ENCODE measurements at places on chromosomes 6 and 20. TPM values are rescaled to one million over a fixed set of nuclear protein-coding genes. Genes with fewer than 3 reads are reported as not detected.

- peak; percentile 24 for DNase-seq
Measured at GRCh38 chr20:16701296-16701695, 28.5 kb upstream of the SNRPB2 start.

DNA sequence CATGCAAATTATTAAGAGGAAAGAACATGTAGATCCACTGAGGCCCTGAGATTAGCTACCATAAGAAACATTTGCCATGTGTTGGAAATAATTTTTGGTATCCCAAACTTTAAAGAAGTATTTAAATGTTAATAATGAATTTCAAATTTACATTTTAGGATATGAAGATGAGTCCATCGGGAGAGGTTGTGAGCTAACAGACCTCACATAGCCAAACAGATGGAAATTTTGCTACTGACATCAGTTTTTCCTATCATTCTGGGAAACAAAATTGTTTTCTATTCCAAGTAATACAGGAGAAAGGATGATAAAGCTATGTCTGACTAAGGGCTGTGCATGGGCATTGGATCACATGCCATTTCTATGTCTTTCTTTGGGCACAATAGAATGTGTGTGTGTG is 809.6 kb downstream of the TENT5A start:
- no peak for DNase-seq

DNA sequence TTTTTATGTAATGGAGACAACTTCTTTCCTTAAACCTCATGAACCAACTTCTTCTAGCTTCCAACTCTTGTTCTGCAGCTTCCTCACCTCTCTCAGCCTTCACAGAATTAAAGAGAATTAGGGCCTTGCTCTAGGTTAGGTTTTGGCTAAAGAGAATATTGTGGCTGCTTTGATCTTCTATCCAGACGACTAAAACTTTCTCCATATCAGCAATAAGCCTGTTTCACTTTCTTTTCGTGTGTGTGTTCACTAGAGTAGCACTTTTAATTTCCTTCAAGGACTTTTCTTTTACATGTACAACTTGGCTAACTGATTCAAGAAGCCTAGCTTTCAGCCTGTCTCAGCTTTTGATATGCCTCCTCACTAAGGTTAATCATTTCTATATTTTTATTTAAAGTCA is 596.1 kb upstream of the NRSN1 start:
- no peak for DNase-seq

GRCh38 chr6:13288481-13288880 is 39.9 kb downstream of the TBC1D7 start:
- DNase-seq, result no peak

GRCh38 chr6:7726416-7727085 is 652 bp downstream of the BMP6 start:
- no peak for DNase-seq

DNA sequence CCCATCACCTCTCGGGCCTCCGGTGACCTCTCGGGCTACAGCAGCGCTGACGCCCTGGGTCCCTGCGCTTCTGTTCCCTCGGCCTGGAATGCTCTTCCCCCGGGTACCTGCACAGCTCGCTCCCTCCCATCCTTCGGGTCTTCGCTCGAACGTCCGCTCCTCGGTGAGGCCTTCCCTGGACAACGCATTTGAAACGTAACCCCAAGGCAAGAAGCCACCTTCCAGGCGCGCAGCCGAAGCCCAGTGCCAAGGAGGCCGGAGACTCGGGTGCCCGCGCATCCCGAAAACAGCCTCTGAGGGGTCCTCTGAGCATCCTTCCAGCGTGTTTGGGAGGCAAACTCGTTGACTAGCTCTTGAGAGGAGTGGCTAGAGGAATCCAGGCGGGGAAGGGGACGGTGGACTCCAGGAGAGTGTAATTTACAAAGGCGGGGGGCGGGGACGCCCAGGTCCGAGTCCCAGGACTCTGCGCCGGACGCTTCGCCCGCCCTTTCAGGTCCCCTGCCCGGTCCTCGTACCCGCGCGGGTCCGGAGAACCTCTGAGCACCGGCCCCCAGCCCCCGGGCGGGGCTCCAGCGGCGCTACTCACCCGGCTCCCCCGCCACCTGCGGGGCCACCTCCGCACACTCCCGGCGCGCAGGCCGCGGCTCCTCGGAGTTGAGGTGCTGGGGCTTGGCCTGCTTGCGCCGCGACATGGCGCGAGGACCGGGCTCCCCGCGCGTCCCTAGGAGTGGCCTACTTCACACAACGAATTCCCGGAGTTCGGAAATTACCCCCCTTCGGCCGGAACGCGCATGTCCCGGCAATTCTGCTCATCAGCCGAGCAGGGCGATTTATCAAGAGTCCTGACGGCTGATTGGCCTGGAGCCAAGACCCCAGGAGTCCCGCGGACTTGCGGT is 86.8 kb downstream of the ZFP64 start:
- peak; percentile 9 for DNase-seq

DNA sequence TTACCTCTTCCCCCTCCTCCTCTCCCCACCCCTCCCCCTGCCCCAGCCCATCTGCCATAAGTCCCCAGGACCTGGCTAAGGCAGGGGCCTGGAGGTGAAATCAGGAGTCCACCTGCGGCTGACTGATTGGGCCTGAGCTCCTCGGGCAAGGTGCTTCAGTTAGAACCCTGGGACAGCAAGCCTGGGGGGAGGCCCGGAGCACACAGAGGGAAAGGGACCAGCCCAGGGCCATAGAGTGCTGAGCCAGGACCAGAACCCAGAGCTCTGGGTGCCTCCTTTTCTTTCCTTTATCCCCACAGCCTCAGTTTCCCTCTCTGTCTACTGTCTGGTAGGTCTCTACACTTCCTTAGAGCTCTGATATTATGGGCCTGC is 35.7 kb upstream of the VEGFA start:
- DNase-seq, result no peak

- no peak for DNase-seq
Measured at GRCh38 chr6:81214414-81215091, 537.9 kb downstream of the TENT5A start.

DNA sequence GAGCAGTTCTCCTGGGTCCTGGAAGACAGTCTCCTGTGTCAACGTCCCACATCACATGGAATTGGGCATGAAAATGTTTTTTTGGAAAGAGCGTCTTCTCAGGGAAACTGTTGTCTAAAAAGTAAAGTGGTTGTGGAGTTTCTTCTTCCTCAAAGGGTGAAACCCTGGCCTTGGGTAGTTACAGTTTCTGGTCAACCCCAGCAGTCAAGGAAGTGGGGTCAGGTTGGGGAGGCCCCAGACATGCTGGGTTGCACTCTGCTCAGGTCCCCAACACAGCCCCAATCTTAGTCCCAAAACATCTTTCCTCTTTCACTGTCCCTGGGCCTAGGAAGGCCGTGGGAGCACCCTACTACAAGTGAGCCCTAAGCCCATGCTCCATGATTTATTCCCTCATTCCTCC is 996 bp upstream of the NFKBIE start:
- DNase-seq, result no peak

- DNase-seq, result no peak
Measured at GRCh38 chr6:47490676-47491075, 13.1 kb downstream of the CD2AP start.

DNA sequence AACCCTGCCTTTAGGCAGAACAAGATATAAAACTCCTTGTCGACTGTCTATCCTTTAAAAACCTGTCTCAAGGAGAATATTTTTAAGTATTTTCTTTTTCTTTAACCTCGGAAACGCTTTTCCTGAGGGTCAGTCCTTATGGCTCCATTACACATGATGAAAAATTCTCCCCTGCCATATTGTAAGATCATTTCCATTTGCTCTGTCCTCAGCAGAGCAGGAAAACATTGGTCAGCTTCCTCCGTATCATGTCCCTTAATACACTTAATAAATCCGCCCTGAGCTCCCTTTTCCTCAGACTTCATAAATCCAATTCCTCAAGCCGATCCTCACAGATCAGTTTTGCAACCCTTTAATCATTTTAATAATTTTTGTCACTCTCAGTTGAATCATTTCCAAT is 234.5 kb upstream of the AGPAT4 start:
- DNase-seq, result no peak

GRCh38 chr20:1631309-1632151 is 11.7 kb upstream of the SIRPB1 start:
- DNase-seq, result no peak

- DNase-seq, result no peak
Measured at GRCh38 chr6:20936949-20937348, 402.7 kb downstream of the CDKAL1 start.

GRCh38 chr6:166360243-166361076 is 18.1 kb upstream of the SFT2D1 start:
- DNase-seq, result no peak

- DNase-seq, result no peak
Measured at GRCh38 chr20:40073535-40074111, 615.4 kb downstream of the MAFB start.

DNA sequence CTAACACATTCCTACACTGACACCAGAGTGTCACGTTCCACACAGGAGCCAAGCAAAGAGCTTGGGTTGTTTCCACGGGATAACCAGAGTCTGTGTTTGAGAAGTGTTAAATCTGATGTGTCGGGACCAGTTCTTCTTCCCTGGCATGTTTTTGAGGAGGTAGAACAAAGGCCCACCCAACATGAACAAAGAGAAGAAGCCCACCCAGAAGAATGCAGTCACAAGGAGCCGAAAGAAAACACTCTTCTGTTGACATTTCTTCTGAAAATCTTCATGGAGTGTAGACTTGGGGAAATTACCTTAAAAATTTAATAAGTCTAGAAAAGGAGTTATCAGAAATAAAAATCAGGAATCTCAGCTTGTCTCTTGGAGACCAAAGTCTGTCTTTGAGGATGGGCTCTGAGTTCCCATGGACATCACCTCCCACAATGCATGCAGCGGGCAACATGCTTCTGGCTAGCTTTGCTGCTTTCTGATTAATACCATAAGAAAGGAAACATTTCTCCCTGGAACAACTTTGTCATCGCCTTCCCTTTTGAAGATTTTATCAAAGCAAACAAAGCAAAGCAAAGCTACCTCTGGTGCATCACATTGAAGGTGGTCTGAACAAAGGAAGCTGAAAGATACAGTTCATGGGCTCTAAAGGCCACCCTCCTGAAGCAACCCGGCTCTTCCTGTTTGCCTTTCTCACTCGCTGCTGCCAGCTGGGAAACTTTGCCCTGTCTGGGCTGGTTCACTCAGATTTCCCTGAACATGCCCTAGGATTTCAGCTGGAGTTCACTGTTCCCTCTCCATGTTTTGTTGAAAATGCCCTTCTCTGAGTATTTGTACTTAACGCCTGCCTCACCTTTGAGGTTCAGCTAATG is 448.1 kb downstream of the KIF16B start:
- DNase-seq, result no peak

- DNase-seq, result no peak
Measured at GRCh38 chr6:45416700-45417099, 39.0 kb upstream of the SUPT3H start.

- DNase-seq, result peak; percentile 68
Measured at GRCh38 chr6:51959744-51960383, 127.5 kb downstream of the PKHD1 start.

Gene EYA2
- not detected for total RNA-seq

Gene FAM209B
- 0.93 TPM for total RNA-seq

Gene CTSZ
- total RNA-seq, result 34.8 TPM

Gene TRIM31
- total RNA-seq, result not detected

Gene CRISP1
- total RNA-seq, result not detected

Gene DEK
- total RNA-seq, result 180 TPM

Gene PPIL6
- total RNA-seq, result 0.46 TPM

Data from activated CD4-positive, alpha-beta memory T cell treated with anti-CD3 and anti-CD28 coated beads for 36 hours (primary cell).